ENCODE measurements at places on chromosomes 11 and 22.

DNA sequence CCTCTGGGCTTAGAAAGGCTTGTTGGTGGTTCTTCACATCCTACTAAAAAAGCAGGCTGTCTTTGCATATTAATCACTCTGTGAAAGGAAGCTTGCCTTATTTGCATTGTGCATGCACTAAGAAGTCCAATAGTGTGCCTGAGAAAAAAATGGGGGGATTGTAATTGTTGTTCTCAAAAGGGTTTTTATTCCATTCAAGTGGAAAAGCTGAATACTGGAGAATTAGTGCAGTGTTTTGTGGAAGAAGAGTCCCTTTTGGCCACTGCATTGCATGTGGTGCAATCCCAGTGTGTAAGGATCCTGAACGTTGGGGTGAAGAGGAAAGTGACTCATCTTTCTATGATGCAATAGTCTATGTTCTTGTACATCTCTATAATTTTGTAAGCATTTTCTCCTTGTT lies 16.5 kb downstream of the NCAM1 start:
- DNase-seq: no peak

GRCh38 chr11:2804701-2805387 lies 80.7 kb downstream of the CDKN1C start:
- no peak for DNase-seq

DNA sequence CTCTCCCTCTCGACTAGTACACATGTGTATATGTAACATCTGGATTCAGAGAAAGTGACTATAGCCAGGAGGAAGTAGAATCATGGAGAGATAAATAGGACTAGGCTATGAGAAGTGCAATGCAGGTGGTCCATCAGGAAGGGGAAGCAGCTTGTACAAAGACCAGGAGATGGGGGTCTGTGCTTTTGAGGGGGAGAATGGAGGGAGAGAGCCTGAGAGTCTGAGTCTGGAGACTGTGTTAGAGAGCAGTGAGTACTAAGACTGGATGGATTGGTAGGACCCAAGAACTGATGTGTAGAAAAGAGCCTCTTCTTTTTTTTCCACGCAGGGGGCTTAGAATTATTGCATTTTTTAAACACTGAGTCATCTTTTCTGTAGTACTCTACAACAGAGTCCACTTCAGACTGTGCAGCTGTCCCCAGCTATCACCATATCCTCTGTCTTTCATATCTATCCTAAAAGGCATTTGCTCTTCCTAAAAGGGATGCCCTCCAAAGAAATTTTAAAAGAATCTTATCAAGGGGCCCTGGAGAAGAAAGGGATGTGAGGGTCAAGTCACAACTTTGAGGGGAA lies 80.4 kb downstream of the BDNF start:
- no peak for DNase-seq

DNA sequence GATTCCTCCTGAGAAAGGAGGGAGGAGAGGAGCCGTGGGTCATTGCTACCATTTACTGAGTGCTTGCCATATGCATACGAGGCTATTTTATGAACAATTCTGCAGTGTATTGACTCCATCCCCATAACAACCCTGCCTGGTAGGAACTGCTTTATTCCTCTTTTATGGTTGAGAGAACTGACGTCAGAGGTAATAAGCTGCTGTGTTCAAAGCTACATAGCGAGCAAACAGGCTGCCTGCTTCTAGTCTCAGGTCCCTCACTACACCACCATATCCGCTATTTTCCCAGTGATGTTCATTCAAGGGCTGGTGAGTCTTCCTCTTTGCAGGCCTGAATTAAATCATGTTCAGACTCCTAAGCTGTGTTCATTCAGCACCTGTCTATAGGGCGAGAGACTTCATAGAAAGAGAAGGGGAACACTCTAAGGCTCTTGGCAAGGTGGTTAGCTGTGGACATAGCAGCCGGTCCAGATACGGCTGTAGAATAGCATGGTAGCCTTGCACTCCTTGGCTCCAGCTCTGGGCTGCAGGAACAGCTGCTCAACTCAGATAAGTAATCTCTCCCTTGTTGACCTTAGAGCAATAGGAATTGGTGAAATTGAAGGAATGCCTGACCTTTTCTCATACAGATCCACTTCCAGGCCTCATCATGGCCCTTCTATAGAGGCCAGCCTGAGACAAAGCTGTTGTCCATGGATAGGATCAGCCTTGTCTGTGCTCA lies 82.6 kb downstream of the MICAL2 start:
- DNase-seq: no peak

GRCh38 chr11:43874738-43875137 lies 5.9 kb upstream of the ALKBH3 start:
- no peak for DNase-seq

GRCh38 chr11:66338276-66339161 lies 2.3 kb upstream of the RIN1 start:
- DNase-seq: no peak

- no peak for DNase-seq
Observed at GRCh38 chr11:113142508-113142907, 171.9 kb upstream of the TTC12 start.
